ENCODE measurements at places on chromosomes 5 and 9.
A peak's percentile ranks its signal among the peaks of the same experiment; 100 is the strongest.

- DNase-seq: no peak
These were observed 562.3 kb upstream of the C9orf72 start for GRCh38 chr9:28135549-28135948.

- DNase-seq: no peak
These were observed 1273.0 kb downstream of the EFNA5 start for GRCh38 chr5:106397700-106398099.

GRCh38 chr5:141585594-141585993 is 33.2 kb downstream of the DIAPH1 start:
- DNase-seq: no peak

DNA sequence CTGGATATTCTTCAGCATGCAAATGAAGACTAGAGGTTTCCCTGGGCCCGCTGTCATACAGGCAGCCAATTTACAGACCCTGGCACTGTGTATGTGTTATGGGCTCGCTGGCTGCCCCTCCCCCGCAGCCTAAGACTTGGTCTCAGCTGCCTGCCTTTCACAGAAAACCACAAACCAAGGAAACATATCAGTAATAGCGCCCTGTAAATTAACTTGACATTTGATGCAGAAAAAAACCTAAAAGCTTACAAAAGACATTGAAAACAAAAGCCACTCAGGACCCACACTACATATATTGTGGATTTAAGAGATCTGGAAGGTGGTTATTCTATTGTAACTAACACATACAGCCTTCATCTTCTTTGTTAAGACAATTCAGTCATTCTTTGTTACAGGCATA is 287.0 kb upstream of the TMEM161B start:
- DNase-seq: peak; percentile 19

- no peak for DNase-seq
These were observed 171.2 kb downstream of the TMEM167A start for GRCh38 chr5:82905986-82906385.

DNA sequence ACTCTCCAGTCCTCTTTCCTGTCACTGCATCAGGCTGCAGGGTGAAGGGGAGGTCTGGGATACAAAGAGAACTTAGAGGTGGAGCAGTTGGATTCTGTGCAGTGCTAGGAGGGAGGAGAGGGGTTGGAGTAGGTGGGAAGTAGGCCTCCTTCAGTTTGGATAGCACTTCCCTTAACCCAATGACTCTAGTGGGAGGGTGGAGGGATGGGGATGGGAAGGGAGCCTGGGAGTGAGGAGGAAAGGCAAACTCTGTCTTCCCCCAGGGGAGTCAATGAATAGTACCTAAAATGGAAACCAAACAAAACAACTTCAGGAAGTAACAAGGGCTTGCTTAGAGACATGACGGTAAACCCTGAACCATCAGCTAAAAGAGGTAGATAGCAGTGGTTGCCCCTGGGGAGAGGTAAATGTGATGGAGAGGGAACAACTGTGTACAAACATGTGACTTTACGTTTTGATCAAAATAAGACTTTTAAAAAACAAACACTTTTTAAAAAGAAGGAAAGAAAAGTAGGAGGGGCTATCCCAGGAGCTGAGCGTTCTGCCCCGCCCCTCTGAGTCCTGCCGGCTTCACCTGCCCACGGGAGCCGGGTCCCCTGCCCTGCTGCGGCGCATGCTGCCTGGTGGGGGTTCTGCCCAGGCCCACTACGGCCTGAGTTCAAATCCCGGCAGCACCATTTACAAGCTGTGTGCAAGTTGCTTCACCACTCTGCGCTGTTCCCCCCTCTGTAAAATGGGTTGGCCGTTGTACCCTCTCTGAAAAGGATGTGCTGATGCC is 30.9 kb downstream of the GSN start:
- DNase-seq: no peak

- no peak for DNase-seq
These were observed 8.8 kb upstream of the WDR36 start for GRCh38 chr5:111083323-111083722.

Data from anterior cingulate cortex (tissue), 58 donors.